CD14-positive monocyte (primary cell): ENCODE measurements at places on chromosomes 3 and 15. TPM values are rescaled to one million over a fixed set of nuclear protein-coding genes. Genes with fewer than 3 reads are reported as not detected.

PFKFB4 gene
- 34.9 TPM for polyA plus RNA-seq

PIGZ gene
- polyA plus RNA-seq, result 1.9 TPM

COLQ gene
- polyA plus RNA-seq, result 0.23 TPM

KLHL25 gene
- 0.60 and 1.8 TPM in 2 replicates for polyA plus RNA-seq

PLSCR2 gene
- polyA plus RNA-seq, result not detected in 2 replicates

HYKK gene
- not detected for polyA plus RNA-seq

MYH15 gene
- polyA plus RNA-seq, result not detected

BBS4 gene
- polyA plus RNA-seq, result 1.9 and 7.6 TPM in 2 replicates

DNAH12 gene
- not detected for polyA plus RNA-seq
